Stimulated activated CD8-positive, alpha-beta memory T cell treated with anti-CD3 and anti-CD28 coated beads, Interleukin-7, amount 100 ng/mL, for 48 hours (primary cell): ENCODE measurements at places on chromosomes 12 and 14.

DNA sequence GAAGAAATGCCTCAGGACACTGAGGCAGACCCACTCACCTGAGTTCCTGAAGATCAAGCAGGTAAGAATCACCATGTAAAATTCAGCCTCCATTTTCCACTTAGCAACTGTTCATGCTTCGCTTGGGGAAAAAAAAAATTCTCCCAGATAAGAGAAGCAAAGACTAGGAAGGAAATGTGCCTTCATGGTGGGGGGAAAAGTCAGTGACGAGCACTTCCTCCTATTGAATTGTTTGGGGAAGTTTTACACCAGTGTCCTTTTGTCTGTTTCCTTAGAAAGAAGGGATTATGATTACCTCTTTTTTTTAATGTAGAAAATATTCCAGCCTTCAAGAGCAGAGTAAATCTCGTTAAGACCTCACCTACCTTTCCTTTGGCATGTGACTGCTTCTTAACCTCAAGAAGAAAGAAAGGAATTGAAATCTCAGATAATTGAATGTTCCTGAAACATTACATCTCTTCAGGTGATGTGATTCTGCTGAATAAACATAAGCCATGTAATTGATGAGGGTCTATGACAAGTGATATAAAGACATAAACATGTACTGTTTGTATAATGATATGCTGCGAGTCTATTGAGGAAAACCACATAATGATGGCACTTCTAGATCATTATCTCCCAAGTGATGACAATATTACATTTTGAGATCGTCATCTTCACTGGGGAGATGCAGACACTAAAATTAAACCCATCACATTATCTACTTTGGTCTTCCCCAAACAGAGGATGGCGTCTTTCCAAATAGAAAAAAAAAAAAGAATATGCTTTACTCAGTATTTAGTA, at the start of gene PTPRB:
TSS of gene PTPRB (minus strand) at position 127 of the 783 bp plus-strand sequence. CDS start at position 93, 34 bp downstream.
- no peak for DNase-seq

DNA sequence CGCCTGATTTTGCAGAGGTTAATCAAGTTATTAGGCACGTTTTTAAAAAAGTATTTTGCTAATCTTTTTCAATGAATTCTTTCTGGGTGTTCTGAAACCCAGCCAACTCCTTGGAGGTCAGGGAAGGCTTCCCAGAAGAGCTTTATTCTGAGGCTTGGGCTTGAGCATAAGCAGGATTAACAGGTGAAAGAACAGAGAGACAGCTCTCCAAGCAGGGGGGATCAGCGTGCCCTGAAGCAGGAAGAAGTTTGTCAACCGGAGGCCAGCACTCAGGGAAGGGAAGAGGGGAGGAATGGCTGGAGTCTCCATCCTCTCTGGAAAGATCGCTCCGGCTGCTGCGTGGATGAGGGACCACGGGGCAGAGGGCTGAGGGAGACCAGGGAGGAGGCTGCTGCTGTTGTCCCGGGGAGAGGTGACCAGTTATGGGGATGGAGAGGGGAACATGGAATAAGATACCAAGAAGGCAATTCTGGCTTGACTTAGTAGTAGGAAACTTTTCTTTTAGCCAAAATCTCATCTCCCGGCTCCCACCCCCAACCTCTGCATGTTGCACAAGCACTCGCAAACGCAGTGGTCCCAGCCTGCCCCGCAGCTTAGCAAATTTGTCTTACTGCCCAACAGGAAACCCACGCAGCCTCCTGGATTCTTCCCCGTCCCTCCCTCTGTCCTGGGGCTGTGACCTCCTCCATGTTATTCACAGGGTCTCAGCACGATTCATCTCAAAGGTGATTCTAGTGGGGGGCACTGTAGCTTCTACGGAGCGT, 1.1 kb upstream of the SSH1 start:
- DNase-seq, result no peak

GRCh38 chr14:22928237-22929103, 706 bp downstream of the PRMT5 start:
- DNase-seq, result no peak

DNA sequence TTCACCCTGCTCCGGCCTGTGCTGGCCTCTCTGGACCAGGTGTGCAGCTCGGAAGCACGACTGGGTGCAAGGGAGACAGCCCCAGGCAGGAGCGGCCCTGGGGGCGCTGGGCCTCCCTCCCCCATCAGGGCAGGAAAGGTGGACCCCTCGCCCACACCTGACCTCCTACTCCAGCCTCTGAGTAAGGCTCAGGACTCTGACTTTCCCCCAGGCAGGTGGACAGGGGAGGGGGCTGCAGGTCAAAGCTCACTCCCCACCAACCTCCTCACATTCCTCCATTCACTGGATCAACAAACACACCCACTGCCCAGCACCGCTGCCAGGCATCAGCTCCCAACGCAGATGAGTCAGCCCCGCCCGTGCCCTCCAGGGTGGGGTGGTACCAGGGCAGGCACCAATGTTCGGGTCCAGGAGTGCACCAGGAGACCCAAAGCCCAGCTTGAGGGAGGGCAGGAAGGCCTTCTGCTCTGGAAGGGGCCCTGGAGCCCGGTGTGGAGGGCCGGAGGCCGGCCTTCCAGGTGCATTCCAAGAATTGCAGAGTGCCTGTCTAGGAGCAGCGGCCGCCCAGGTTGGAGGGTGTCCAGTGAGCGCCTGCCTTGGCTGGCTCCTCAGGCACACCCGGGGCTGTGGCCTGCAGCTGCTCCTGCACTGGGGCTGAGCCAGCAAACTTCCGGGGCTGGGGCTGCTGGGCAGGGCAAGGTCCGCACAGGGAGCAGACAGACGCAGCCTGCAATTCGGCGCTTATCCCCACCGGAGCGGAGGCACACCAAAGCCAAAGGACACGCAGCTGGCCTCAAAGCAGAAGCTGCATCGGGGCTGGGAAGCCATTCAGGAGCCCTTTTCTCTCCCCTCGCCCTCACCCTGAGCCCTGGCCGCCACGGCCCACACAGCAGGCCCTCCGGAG, 1.6 kb upstream of the INF2 start:
- no peak for DNase-seq

DNA sequence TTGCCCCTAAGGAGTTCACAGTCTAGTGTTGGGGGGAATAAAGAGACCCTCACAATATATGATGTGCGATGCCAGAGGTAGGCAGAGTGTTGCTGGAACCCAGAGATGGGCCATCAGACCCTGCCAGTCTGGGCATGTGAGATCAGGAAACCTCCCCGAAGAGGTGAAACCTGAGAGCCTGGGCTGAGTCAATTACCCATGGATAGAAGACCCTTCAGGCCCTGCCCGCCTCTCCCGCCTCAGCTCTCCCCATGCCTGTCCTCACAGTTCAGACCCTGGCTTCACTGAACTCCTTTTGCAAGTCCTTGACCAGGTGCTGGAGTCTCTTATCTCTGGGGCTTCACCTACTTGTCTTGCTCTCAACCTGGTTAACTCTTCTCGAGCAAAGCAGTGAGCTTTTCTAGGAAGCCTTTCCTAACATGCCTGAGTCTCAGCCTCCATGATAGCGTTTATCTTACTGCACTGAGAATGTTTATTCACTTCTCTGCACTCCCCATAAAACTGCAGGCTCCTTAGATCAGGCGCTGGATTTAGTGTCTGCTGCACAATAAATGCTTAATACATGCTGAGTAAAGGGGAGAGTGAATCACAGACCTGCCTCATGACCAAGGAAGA, 19.6 kb downstream of the ALDH1L2 start:
- no peak for DNase-seq

DNA sequence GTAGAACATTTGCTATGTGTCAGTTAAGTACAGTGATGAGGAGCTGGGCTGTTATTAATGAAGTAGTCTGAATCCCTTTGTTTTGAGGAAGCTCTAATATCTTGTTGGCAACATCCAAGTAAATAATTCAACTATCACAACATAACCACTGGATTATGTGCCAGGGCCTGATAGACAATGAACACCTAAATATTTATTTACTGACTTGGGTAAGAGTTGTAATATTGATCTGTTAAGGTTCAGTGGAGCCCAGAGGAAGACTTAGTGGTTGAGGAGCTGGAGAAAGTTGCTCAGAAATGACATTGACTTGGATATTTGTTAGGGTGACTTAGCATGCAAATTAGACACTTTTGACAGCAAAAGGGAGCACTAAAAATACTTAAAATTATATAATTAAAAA, 26.8 kb downstream of the DERA start:
- DNase-seq, result no peak

DNA sequence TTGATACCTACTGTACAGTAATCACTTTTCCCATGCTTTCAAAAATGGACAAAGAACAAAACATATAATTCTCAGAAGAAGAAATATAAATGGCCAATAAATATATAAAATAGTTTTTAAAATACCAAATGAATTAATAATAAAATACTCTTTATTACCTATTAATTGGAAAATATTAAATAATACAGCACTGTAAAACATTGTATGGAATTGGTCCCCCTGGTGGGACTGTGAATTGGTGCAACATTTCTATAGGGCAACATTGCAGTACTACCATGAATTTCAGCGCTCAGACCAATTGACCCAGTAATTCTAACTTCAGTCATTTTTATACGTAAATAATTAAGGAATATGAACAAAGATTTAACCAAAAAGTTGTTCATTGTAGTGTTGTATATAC, 162.6 kb downstream of the PELI2 start:
- DNase-seq, result no peak

DNA sequence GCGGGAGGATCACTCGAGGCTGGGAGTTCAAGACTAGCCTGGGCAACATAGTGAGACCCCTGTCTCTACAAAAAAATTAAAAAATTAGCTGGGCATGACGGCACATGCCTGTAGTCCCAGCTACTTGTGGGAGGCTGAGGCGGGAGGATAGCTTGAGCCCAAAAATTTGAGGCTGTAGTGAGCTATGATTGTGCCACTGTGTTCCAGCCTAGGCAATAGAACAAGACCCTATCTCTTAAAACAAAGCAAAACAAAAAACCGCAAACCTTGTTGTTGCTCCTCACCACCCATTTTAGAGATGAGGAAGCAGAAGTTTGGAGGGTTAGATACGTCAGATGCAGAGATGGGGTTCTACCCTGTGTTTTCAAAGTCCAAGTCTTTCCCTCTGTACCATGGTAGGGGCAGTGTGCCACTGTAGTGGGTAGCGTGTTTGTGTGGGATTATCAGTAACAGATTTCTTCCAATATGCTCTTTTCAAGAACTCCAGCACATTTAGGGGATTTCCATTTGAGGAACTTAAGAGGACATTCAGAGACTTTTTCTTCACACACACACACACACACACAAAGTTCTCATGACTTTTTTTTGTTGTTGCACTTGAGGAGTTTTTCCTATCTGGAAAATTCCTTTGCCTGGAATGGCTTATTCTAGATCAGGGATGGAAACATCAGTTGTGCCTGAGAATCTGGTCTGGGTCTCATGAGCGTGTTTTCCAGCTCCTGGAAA, 186.5 kb downstream of the CHST11 start:
- no peak for DNase-seq

DNA sequence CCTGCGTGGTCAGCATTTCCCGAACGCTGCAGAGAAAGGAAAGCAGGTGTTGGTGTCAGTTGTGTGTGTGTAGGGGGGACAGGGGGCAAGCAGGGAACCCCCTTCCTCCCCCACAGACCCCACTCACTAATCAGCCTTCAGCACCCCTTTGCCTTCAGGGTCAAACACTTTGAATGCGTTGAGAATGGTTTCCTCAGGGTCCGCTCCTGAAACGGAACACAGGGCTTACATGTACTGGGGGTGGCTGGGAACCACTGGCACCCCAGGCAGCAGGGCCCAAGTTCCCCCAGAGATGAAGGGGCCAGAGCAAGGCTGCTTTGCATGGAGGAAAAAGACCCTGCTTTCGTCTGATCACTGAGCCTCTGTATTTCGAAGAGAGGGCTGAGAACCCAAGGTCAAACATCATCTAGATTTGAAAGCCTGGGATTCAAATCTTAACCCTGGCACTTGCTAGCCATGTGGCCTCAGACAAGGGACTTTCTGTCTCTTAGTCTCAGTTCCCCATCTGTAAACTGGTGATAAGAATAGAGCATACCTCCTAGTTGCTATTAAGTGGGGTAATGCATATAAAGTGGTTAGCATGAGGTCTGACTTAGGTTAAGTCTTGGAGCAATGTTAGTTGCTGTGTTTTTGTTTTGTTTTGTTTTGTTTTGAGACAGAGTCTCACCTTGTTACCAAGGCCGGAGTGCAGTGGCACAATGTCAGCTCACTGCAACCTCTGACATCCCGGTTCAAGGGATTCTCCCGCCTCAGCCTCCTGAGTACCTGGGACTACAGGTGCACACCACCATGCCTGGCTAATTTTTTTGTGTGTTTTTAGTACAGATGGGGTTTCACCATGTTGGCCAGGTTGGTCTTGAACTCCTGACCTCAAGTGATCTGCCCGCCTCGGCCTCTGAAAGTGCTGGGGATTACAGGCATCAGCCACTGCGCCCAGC, 7.0 kb downstream of the MYL2 start:
- no peak for DNase-seq

GRCh38 chr12:23209793-23210192, 584.8 kb downstream of the ETNK1 start:
- DNase-seq, result no peak

- DNase-seq, result no peak
Measured at GRCh38 chr12:109469517-109469916, 7.6 kb downstream of the KCTD10 start.

GRCh38 chr14:61540931-61541330, 154.4 kb upstream of the HIF1A start:
- DNase-seq, result no peak

- DNase-seq, result no peak
Measured at GRCh38 chr12:49507139-49507538, 31.7 kb upstream of the KCNH3 start.

GRCh38 chr12:69243099-69244084, 4.0 kb downstream of the CPSF6 start:
- DNase-seq, result no peak

- no peak for DNase-seq
Measured at GRCh38 chr12:109993091-109993490, 3.1 kb downstream of the GIT2 start.

GRCh38 chr14:96100161-96101064, 61.3 kb downstream of the C14orf132 start:
- DNase-seq, result peak; percentile 42

- DNase-seq, result peak; percentile 78
Measured at GRCh38 chr12:48925304-48926011, at the start of gene FKBP11. FKBP11 (minus strand) TSS chr12:48925492; CDS start chr12:48925428, 64 bp downstream.

DNA sequence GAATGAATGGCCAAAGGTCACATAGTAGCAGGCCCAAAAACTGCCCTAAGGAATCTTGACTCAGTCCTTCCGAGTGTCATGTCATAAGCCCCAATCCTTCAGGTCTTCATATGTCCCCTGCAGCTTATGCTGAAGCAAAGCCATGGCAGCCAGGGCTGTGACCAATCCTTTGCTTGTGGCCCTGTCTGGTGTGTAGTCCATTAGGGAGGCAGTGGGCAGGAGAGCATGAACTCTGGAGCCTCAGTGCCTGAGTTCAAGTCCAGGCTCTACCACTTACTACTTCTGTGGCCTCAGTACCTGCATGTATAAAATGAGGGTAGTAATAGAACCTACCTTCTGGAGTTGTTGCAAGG, 20.3 kb downstream of the PLEKHG3 start:
- no peak for DNase-seq

- DNase-seq, result no peak
Measured at GRCh38 chr12:108190529-108190928, 61.4 kb downstream of the WSCD2 start.
